Stimulated activated CD4-positive, alpha-beta T cell treated with anti-CD3 and anti-CD28 coated beads, Interleukin-1b, Interleukin-23, amount 100 ng/mL, for 1 hour (primary cell): ENCODE measurements at places on chromosomes 11 and 22.

DNA sequence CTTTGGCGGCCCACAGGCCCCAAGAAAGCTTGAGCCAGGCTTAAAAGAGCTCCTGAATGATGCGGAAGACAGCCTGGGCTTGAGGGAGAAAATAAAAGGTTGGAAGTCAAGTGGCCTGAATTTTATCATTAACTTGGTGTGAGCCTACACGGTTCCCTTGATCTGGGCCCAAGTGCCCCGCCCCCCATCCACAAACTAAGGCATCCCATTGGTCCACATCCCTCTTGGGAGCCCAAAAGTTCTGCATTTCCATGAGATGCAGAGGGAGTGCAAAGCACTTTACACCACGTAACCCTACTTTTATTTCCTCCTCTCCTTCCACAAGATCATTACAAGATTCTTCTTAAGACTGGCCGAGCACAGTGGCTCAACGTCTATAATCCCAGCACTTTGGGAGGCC, 22.2 kb downstream of the LARGE1 start:
- DNase-seq: no peak

DNA sequence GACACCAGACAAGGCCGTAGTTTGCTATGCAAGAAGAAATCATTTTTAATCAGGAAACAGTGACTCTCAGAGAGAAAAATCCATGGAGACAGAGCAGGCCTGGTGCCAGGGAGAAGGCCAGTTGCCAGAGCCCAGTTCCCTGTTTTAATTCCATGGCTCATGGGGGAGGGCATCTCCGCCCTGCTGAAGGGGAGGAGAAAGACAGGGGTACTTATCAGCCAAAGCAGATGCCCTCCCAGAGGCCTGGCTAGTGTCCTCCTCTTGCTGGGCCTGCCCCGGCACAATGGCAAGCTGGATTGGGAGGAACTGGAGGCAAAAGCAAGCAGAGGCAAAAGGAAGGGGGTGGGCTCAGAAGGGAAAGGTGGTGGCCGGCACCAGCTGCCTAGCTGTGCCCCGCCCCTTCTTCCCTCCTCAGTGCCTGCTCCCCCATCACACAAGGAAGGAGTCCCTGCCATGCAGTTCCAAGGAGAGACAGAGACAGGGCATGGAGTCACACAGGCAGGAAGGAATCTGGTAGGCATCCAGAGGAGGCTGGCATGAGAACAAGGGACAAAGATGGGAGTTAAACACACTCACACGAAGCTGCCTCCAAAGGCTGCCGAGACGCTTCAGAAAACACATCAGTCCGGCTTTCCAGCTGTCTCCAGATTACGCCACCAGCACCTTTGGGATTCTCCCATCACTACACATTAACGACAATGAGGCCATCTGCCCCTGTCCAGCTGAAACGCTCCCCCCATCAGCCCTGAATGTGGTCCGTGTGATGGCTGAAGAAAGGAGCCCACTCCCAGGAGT, 591.8 kb downstream of the BUD13 start:
- no peak for DNase-seq

DNA sequence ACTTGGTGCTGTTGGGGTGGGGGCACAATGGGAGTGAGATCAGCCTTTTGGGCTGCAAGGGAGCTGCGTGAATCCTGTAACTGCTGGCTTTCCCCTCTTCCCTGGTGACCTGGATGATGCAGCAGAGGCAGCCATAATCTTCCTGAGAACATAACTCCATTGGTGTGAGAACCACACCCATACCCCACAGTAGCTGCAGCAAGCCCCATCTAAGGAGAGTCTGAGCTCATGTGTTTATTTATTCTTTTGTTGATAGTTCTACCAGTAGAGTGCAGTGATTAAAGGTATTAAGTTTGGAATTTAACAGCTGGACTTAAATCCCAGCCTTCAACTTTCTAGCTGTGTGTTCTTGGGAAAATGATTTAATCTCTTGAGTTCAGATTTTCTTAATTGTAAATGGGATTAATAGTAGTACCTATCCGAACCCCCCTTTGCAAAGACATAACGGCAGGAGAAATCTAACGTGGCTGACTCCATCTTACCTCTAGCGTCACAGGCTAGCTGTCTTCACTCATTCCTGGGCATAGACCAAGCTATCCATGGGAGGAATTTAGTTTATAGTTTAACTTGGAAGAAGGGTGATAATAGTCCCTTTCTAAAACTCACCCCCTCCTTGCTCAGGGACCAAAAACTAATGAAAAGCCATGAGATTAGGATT, 385.0 kb upstream of the DDI1 start:
- no peak for DNase-seq

- no peak for DNase-seq
Measured at GRCh38 chr11:63518548-63518947, 12.7 kb downstream of the LGALS12 start.

- DNase-seq: no peak
Measured at GRCh38 chr11:76801736-76802135, 18.6 kb downstream of the TSKU start.

- no peak for DNase-seq
Measured at GRCh38 chr11:65437436-65438227, 15.0 kb downstream of the NEAT1 start.

GRCh38 chr11:111770581-111771134, 4.5 kb upstream of the PPP2R1B start:
- DNase-seq: no peak

GRCh38 chr11:120771551-120772060, 252.3 kb upstream of the TBCEL start:
- no peak for DNase-seq

DNA sequence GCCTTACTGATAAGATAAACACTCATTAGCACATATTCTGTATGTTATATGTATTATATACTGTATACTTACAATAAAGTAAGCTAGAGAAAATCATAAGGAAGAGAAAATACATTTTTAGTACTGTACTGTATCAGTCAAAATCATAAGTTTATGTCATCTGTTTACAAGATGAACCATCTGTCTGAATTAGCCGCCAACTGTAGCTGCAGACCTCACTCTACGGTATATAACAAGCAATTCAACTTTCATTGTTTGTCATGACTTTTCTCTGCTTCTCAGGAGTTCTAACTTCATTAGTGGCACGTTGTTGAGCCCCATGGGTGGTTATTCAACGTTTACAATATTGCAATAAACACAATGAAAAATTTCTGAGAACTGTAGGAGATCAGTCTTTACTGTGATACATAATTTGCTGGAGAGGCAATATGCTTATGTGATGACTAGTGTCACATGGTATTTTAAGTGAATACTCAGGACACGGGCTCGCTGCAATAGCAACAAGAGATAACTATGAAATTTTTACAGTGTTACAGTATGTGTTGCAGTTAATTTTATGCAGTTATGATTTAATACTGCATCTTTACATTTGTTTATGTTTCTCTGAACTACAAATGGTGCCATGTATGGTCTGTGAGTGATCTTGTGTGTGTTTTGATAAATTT, 132.2 kb upstream of the CTSC start:
- no peak for DNase-seq

GRCh38 chr22:39462443-39463221, 5.8 kb downstream of the MGAT3 start:
- no peak for DNase-seq

- DNase-seq: no peak
Measured at GRCh38 chr22:17842386-17842785, 68.1 kb upstream of the BID start.

- DNase-seq: no peak
Measured at GRCh38 chr11:61834278-61835048, 6.4 kb downstream of the FADS2 start.

GRCh38 chr22:29555065-29555644, 1.6 kb upstream of the THOC5 start:
- DNase-seq: no peak

- no peak for DNase-seq
Measured at GRCh38 chr11:123475469-123475868, 45.4 kb downstream of the GRAMD1B start.

DNA sequence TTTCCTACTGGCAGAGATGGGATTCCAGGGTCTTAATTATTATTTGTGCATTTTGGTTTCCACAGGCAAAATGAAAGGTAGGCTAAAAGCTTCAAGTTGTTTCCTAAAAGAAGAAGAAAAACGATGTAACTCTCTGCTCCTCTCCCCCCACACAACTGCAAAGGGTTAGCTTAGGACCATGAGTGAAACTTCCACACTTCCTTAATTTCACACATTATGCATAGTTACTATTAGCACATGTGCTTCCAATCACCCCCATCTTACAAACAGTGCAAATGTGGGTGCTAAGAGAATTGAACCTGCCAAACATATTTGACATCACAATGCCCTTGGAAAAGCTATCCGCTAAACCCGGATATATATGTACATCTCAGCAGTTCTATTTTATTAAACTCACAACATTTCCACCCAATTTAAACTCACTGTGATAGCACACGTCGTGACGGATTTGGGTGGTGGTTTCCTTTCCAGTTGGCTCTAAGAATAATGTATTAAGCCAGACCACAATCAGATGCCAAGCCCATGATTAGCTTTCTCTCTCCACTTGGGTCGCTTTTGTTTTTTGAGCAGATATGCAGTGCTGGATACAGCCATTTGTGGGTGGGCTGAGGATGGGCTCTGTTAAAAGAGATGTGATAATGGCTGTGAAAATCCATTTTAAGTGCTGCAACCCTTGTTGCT, 245.0 kb upstream of the POU2AF2 start:
- no peak for DNase-seq

GRCh38 chr11:108574675-108575074, 18.9 kb downstream of the EXPH5 start:
- DNase-seq: no peak

DNA sequence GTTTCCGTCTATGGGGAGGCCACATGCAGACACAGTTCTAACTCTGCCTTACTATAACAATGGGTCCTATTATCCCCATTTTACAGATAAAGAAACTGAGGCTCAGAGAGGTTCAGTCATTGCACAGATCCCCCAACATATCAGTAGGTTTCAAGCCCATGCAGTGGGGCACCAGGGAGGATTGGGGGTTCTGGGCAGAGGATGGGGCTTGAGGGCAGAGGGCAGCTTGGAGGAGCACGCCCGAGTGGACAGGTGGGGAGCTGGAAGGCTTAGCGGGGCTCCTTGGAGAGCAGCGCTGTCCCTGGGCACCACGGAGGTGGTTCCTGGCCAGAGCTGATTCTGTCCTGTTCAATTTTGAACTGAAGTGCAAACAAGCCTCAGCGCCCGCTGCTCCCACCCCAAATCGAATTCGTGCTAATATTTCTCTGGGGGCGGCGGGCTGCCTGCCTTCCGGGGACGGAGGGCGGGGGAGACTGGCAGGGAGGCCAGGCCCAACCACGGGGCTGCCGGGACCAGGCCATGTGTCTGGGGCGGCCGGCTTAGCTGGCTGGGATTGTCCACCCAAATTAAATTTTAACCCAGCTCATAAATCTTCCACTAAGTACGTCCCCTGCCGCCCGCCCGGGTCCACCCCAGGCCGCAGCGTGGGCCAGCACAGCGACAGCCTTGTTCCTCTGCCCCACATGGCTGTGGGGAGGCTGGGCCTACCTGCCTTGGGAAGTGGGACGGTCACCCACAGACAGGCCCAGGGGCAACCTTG, 49.4 kb downstream of the FLRT1 start:
- no peak for DNase-seq

- no peak for DNase-seq
Measured at GRCh38 chr11:77687088-77687487, 49.5 kb upstream of the CLNS1A start.

GRCh38 chr11:416051-416756, 1.4 kb upstream of the SIGIRR start:
- no peak for DNase-seq

DNA sequence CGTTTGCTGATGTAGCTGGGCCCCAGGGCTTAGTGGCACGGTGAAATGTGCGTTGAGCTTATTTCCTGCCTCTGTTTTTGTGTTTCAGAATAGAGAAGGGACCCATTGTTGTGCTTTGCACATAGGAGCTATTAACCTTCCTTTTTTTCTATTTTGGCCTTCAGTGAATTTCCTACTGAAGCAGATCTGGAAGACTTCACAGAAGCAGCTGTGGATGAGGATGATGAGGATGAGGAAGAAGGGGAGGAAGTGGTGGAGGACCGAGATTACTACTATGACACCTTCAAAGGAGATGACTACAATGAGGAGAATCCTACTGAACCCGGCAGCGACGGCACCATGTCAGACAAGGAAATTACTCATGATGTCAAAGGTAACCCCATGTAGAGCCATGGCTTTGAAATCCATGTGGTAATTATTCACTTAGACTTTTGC, 37.4 kb upstream of the ST14 start:
- no peak for DNase-seq

GRCh38 chr22:29458551-29458950, 20.2 kb downstream of the RFPL1 start:
- DNase-seq: no peak

DNA sequence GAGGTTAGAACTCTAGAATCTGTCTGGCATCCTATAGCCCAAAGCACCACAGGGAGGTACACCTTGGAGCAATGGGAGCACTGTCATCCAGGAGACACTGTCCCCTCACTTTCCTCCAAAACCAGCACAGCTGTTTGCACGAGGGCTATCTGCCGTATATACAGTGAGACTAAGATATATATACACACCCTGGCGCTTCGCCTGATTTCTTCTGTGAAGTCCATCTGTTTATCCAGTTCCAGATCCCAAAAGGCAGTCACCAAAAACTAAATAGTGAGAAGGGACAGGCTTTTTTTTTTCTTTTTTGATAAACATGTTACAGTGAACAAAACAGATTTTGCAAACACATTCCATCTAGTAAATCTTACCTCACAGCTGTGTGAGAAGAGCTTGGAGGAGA, 68.5 kb downstream of the ARFGAP2 start:
- DNase-seq: no peak

DNA sequence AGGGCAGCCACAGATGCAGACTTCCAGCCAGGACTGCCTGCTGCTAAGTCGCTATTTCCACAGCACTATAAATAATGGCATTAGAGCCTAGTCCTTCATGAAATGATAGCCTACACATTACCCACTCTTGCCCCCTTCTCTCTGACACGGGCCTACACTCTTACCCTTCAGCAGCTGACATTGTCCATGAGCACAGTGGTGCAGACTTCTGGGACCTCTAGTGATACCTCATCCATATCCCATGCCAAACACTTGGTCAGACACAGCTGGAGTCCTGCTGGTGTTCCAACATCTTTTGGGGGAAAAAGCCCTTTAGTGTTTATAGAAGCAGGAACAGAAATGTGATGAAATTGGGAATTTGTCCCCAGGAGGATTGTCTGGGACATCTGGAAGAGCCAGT, 43.4 kb upstream of the RAB1B start:
- no peak for DNase-seq

DNA sequence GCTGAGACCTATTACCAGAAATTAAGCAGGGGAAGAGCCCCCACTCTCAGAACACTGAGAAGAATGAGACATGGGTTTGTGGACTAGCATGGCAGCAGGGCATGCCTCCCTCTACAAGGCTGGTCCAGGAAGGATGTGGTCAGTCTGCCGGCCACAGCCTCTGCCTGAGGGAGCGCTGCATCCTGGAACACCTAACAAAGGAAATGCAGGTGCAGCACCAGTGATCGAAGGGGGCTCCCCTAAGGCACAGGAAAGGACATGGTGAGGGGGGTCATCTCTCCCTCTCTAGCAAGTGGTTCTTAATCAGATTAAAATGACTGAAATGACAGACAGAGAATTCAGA, 40.6 kb upstream of the ARL14EP start:
- no peak for DNase-seq
